ENCODE measurements at places on chromosomes 13 and 19.

GRCh38 chr13:52029569-52029968 is 5.1 kb downstream of the UTP14C start:
- no peak for DNase-seq

- DNase-seq: no peak
These were observed 88.8 kb downstream of the ARHGEF7 start for GRCh38 chr13:111203736-111204389.

DNA sequence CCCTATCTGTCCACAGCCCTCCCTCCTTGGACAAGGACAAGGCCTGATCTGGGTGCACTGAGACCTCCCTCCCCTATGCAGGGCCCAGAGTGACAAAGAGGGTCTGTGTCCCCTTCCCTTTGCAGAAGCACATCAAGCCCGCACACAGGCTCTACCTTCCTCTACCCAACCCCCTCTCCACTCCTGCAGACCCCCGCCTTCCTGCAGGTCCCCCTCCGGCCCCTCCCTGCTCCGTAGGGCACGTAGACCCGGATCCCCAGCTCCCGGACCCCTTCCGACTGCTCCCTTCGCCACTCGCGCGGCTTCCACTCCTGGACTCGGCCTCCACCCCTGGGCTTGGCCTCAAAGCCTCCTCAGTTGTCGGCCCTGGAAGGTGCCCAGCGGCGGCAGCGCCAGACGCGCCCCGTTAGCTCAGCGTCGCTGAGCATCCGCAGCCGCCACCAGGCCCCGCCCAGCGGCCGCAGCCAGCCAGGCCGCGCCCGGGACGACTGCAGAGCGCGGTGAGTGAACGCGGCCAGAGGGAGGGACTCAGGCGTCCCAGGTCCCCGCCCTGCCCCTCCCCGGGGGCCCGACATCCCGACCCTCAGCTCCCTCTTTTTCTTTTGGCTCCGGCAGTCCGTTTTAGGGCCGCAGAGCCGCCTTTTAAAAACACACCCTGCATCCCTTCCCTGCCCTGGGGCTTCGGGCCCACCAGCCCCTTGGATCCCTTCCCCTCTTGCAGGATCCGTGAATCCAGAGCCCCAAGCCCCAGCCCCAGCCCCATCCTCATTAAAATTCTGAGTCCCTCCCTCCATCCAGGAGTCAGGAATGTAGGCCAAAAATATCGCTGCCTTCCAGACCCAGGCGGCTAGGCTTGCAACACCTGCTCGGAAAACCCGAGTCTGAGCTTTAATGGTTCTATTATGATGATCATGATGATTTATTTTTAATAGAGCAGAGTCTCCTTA is 1.5 kb upstream of the MYADM start:
- no peak for DNase-seq

GRCh38 chr13:46595885-46596275 is 42.9 kb downstream of the LRCH1 start:
- DNase-seq: no peak

DNA sequence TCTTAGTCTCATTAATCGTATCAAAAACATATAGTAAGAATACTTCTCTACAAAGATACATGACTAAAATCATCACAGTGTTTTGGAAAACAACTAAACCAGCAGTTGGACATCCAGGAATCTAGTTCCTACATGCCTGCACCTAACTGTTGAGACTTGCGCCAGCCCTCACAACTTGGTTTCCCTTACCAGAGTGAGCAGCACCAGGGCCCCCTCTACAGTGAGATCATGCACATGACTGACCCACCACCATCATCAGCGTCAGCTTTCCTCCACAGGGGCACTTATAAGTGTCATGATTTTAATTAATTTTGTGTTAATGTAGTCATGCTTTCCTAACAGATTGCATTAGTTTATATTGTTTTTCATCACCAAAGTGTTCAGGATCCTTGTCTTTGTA is 1322.0 kb downstream of the EFNB2 start:
- no peak for DNase-seq

DNA sequence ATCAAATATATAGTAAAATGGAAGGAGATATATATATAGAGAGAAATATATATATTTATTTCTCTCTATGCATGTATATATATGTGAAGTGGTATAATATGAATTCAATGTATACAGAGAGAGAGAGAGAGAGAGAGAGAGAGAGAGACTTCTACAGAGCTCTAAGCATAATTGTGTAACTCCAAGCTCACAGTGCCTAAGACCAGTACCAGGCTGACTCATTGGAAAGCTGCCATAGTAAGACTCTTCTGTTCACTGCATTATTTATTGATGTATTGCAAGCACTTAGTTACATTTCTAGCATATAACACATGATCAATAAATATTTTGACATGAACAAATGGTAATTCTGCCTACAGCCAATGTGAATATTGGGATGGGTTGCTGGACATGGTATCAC is 1734.7 kb downstream of the SLITRK1 start:
- DNase-seq: no peak

DNA sequence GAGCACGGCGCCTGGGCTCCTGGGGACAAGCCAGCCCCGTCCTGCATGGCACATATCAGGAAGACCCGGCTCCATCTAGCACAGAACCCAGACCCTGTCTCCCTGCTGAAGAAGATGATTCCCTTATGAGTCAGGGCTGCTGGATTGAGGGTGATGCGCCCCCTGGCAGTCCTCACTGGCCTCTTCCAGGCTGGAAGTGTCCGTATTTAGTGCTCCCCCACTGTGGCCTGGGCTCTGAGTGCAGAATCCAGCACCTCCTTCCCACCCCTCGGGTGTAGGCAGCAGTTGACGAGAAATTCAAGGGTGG is 14.9 kb downstream of the COMP start:
- DNase-seq: peak; percentile 56

DNA sequence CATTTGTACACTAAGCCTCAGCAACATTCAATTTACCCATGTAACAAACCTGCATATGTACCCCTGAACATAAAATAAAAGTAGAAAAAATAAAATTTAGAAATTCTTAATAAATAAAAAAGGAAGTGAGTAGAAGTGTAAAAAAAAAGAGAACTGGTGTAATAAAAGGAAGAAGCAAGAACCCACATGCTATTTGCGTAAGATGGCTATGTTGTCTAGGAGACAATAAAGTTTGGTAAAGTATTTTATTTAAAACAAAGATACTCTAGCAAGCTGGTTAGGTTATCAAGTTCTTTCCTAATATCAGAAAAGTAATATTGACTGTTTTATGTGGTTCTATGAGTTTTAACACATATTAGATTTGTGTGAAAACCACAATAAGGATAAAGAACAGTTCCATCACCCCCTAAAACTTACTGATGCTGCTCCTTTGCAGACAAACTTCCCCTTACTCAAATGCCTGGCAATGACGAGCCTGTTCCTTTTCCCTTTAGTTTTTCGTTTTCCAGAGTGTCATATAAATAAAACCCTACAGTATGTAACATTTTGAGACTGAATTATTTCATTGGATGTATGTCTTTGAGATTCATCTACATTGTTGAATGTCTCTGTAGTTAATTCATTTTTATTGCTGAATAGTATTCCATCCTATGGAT is 98.9 kb downstream of the TNFSF13B start:
- DNase-seq: no peak

GRCh38 chr19:4172861-4173473 is 9.4 kb downstream of the SIRT6 start:
- peak; percentile 52 for DNase-seq

DNA sequence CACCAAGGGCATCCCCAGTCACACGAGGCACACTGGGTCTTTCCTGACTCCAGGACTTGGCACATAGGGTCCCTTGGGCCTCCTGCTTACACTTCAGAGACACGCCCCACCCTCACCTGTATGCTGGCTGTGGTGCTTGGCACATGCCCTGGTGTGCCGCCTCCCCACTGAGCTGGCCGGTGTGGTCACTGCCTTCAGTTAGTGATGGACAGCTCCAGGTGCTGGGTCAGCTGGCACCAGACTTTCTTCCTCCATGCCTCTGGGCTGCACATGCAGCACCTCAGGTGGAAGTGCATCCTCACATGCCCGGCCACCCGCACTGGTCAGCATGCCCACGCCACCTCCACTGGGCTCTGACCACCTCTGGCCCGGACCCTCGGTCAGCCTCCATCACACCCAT is 52.9 kb downstream of the KLF2 start:
- DNase-seq: no peak

- no peak for DNase-seq
These were observed 106.0 kb downstream of the RAP2A start for GRCh38 chr13:97539651-97540610.

DNA sequence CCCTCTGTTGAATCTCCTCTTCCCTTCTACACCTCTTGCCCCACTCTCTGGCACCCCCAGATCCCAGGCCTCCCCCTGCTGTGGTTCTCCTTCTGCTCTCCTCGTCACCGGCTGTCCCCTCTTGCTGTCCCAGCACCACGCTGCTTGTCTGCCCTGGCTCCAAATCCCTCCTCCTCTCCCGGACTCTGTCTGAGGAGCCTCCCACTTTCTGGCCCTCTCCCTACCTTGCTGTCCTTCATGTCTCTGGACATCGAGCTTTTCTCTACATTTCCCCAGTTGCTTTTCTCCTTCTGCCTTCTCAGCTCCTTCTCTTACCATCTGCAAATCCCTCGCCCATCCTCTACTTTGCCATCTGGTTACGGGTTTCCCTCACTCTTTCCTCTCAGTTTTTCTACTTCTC is 1.2 kb downstream of the ZNF347 start:
- no peak for DNase-seq
